ENCODE measurements at places on chromosomes 11 and 22. TPM values are rescaled to one million over a fixed set of nuclear protein-coding genes. Genes with fewer than 3 reads are reported as not detected.

TSSK2 gene
- not detected for total RNA-seq

KRTAP5-11 gene
- not detected for total RNA-seq

ESAM gene
- total RNA-seq = 303 TPM

TRPM5 gene
- total RNA-seq = not detected

BRSK2 gene
- total RNA-seq = 0.20 TPM

OR51I1 gene
- not detected for total RNA-seq

MPZL3 gene
- 7.0 TPM for total RNA-seq

SPDYC gene
- total RNA-seq = not detected

RIMBP3C gene
- not detected for total RNA-seq

FADS1 gene
- 109 TPM for total RNA-seq

SCUBE1 gene
- total RNA-seq = not detected

COX8A gene
- 339 TPM for total RNA-seq

IGLL1 gene
- total RNA-seq = not detected

RAB38 gene
- 2.1 TPM for total RNA-seq

ROM1 gene
- 8.8 TPM for total RNA-seq

FOLR1 gene
- not detected for total RNA-seq

STK33 gene
- total RNA-seq = 3.4 TPM

OR51B2 gene
- not detected for total RNA-seq

KIRREL3 gene
- total RNA-seq = not detected

MRGPRX4 gene
- not detected for total RNA-seq

OR5A1 gene
- total RNA-seq = not detected

SAA1 gene
- total RNA-seq = not detected

MPPED2 gene
- total RNA-seq = not detected

FERMT3 gene
- 64.4 TPM for total RNA-seq

ACTN3 gene
- total RNA-seq = 0.18 TPM

OMP gene
- total RNA-seq = 0.80 TPM

All from endothelial cell of umbilical vein (primary cell).